Iris pigment epithelial cell (primary cell): ENCODE measurements at places on chromosomes 1 and 21.

DNA sequence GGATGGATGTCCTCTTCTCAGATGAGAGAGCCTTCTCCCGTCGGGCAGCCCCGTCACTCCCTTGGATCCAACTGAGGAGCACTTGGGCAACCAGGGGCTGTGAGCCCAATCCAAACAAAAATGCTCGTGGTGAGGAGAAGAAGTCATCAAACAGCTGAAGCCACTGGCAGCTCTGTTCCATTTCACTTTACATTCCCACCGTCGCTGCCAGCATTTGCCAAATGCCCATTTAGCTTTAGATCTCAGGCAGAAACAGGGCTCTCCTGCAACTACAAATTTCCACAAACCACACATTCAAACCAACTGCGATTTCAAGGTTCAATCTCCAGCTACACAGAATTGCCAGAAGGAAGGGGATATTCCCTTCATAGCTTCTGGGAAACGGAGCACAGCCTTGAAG, 634.6 kb downstream of the SMYD3 start:
- DNase-seq: no peak

- DNase-seq: no peak
Measured at GRCh38 chr1:107678993-107679392, 286.0 kb downstream of the VAV3 start.

DNA sequence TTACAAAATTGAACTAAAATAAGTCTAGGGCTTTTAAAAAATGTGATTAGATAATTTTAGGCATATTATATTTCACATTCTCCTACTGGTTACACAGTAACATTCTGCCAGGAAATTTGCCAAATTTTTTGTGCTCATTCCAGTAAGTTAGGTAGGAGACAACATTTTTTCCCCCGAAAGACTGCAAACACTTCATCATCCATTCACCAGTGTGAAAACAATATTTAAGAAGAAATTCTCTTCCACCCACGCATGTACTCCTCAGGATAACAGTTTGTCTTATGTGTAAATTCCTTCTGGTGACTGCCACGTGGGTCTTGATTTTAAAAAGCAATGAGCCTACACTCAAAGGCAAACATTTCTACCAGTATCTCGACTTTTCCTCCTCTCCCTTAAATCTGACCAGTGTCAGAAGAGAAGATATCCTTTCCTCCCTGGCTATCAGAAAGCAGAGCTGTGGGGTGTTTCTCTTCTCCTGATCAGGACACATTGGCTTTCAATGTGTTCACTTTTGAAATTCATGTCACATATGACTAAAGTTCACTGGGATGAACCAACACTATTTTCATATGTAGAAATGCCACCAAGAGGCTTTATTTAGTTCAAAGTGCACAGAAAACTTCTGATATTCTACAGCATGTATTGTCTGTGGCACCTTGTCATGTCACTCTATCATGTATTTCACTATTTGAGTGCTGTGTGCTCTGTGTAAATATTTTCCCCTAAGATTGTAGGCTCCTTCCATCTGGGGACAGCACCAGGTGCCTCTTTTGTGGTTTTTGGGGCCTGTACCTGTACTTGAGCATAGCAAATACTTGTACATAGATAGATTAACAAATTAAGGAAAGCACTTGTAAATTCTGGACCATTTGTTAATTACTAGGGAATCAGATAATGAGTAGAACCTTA, 38.6 kb downstream of the LHX9 start:
- DNase-seq: peak; percentile 49

DNA sequence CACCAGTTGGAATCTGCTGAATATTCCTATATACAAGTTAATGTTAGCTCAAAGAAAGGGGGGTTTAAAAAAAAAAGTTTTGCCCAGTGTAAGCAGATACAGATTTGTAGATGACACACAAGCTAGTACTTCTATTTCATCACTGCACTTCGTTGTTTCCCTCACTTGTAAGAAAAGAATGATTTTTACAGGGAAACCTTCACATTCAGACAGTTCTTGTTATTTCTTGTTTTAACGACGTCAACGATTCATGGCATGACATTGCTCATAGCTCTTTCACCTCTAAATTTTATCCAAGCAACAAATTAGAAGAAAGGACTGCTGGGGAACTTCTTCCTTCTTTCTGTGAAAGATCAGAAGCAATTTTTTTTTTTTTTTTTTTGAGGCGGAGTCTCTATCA, 25.7 kb upstream of the C1orf105 start:
- no peak for DNase-seq

GRCh38 chr1:231883382-231883781, 256.8 kb downstream of the DISC1 start:
- DNase-seq: no peak

DNA sequence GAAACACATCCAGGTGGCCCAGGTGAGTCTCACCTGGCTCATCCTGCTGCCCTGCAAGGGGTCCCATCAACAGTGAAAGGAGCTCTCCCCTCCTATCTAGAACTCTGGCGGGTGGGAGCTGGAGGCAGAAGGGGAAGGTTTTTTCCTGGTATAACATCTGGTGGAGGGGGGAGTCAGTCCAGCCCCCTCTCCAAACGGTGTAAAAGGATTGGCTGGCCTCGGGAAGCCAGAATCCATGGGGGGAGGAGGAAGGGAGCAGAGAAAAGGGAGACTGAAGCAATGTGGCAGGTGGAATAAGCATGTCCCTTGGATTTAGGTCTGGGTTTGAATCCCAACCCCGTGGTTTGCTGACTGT, 1.2 kb upstream of the CAMK2N1 start:
- no peak for DNase-seq

GRCh38 chr1:30335389-30335996, 387.9 kb downstream of the MATN1 start:
- DNase-seq: no peak

GRCh38 chr1:155107309-155108264, 20.1 kb upstream of the EFNA1 start:
- DNase-seq: no peak

- no peak for DNase-seq
Measured at GRCh38 chr1:89931964-89932363, 62.9 kb upstream of the ZNF326 start.
